Suprapubic skin (tissue), 4 donors: ENCODE measurements at places on chromosomes 1 and 21. TPM values are rescaled to one million over a fixed set of nuclear protein-coding genes. Genes with fewer than 3 reads are reported as not detected.

The USP25 gene
- 33.7 TPM for total RNA-seq

The NHLH1 gene
- total RNA-seq: not detected

The EXTL1 gene
- 5.0 TPM for total RNA-seq

The COL11A1 gene
- total RNA-seq: 1.8 TPM

The SLC35F3 gene
- 0.60 TPM for total RNA-seq
